ENCODE measurements at places on chromosomes 13 and 19. TPM values are rescaled to one million over a fixed set of nuclear protein-coding genes. Genes with fewer than 3 reads are reported as not detected.

GRCh38 chr19:37218592-37218935 lies 550 bp downstream of the ZNF383 start:
- no peak for DNase-seq
- H3K36me3 ChIP-seq = no peaks in the 10 kb centered on the region
- no peaks in the 10 kb centered on the region for H3K27me3 ChIP-seq
- H3K4me3 ChIP-seq = peak overlapping the region; percentile 88
- peak overlapping the region; percentile 92 for H3K27ac ChIP-seq

PPP5C gene
- total RNA-seq = 120 TPM

PDX1 gene
- 3.7 TPM for total RNA-seq

TNFSF11 gene
- not detected for total RNA-seq

DNA sequence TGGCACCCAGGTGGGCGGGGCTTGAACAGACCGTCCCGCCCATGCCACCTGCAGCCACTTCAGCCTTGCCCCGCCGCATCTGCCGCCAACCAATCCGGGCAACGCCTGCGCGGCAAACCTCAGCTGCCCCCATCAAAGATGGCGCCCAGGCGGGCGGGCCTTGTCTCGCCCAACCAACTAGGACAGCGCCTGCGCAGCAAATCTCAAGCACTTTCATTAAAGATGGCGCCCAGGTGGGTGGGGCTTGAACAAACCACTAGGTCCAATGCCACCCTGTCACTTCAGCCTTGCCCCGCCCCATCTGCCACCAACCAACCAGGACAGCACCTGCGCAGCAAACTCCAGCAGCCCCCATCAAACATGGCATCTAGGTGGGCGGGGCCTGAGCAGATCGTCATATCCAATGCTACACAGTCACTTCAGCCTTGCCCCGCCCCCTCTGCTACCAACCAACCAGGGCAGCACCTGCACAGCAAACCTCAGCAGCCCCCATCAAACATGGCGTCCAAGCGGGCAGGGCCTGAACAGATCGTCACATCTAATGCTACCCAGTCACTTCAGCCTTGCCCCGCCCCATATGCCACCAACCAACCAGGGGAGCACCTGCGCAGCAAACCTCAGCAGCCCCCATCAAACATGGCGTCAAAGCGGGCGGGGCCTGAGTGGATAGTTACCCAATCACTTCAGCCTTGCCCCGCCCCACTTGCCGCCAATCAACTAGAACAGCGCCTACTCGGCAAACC lies 1.4 kb downstream of the PEG3 start:
- no peaks in the 10 kb centered on the region for H3K27me3 ChIP-seq
- no peak overlapping the region for H3K4me3 ChIP-seq
- H3K4me1 ChIP-seq = no peaks in the 10 kb centered on the region
- H3K36me3 ChIP-seq = no peaks in the 10 kb centered on the region

ANKRD10 gene
- 123 TPM for total RNA-seq

- no peaks in the 10 kb centered on the region for H3K27me3 ChIP-seq
- no peak overlapping the region for H3K4me3 ChIP-seq
- no peaks in the 10 kb centered on the region for H3K36me3 ChIP-seq
- no peak overlapping the region for H3K27ac ChIP-seq
- no peaks in the 10 kb centered on the region for H3K4me1 ChIP-seq
These were observed 34.9 kb upstream of the TPM4 start for GRCh38 chr19:16041299-16041990.

DNA sequence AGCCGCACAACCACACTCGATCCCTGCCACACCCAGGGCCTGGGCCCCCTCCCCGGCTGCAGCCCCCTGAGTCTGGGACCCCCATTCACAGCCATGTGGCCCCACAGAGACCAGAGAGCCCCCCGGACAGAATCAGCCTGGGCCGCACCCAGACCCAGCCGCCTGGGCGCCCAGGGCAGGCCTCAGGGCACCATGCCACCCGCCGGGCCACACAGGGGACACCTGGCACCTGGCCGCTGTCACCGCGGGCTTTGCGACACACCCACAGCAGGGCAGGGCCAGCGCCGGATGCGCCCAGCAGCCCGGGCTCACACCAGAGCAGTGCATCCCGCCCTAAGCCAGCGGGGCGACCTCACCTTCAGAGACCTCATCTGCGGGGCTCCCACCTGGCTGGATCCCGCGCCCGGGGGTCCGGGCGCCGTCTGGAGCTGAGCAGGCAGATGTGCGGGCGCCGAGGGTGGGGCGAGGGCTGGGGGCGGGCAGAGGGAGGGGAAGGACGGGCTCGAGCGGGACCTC lies 443 bp downstream of the TBXA2R start:
- no peak overlapping the region for H3K4me3 ChIP-seq
- H3K27ac ChIP-seq = no peak overlapping the region
- H3K36me3 ChIP-seq = no peaks in the 10 kb centered on the region
- no peak for DNase-seq

DNA sequence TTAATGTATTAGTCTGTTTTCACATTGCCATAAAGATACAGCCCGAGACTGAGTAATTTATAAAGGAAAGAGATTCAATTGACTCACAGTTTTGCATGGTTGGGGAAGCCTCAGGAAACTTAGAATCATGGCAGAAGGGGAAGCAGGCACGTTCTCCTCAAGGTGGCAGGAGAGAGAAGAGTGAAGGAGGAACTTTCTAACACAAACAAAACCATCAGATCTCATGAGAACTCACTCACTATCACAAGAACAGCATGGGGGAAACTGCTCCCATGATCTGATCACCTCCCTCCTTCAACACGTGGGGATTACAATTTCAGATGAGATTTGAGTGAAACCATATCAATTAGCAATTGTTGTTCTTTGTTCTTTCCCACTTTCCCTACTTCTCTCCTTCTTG lies 689.0 kb upstream of the SLITRK1 start:
- H3K4me1 ChIP-seq = no peaks in the 10 kb centered on the region
- no peaks in the 10 kb centered on the region for H3K27me3 ChIP-seq
- H3K4me3 ChIP-seq = no peak overlapping the region
- no peaks in the 10 kb centered on the region for H3K36me3 ChIP-seq
- no peak overlapping the region for H3K27ac ChIP-seq

DNA sequence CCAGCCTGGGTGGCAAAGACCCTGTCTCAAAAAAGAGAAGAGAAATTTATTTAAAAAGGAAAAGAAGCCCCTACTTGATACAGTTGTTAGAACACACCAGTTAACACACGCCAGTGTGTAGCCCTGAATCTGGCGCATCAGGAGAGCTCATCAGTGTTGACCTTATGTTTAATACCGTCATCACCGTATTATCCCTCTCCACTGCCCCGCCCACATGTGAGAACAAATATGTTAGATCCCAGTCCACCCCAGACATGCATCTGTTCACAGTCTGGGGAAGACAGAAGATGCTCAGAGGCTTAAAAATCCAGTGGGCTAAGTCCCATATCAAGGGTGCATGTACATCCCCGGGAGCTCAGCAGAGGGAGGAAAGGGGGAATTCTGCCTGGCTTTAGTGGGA lies 155.2 kb downstream of the DPF1 start:
- H3K27me3 ChIP-seq = no peaks in the 10 kb centered on the region
- H3K36me3 ChIP-seq = peaks cover 2% of the 10 kb centered on the region
- no peak for DNase-seq
- no peaks in the 10 kb centered on the region for H3K4me1 ChIP-seq
- H3K27ac ChIP-seq = peak overlapping the region; percentile 64

- no peak within 1 kb of the TSS for H3K4me3 ChIP-seq
- H3K27me3 ChIP-seq = no peaks in the 10 kb centered on the region
- no peaks in the 10 kb centered on the region for H3K36me3 ChIP-seq
- no peaks in the 10 kb centered on the region for H3K4me1 ChIP-seq
- no peak within 1 kb of the TSS for H3K27ac ChIP-seq
These were observed at the start of gene CYP4F12 for GRCh38 chr19:15672580-15673175. CYP4F12 (plus strand) TSS chr19:15673087; CDS start chr19:15673530, 443 bp downstream.

- H3K4me1 ChIP-seq = peaks cover 20% of the 10 kb centered on the region
- no peaks in the 10 kb centered on the region for H3K36me3 ChIP-seq
- no peak overlapping the region for H3K27ac ChIP-seq
- DNase-seq = no peak
- no peak overlapping the region for H3K4me3 ChIP-seq
These were observed 83.9 kb upstream of the IRS2 start for GRCh38 chr13:109870274-109870673.

- no peak overlapping the region for H3K27ac ChIP-seq
- no peaks in the 10 kb centered on the region for H3K27me3 ChIP-seq
- DNase-seq = no peak
- no peaks in the 10 kb centered on the region for H3K36me3 ChIP-seq
These were observed 8.6 kb upstream of the NAPA start for GRCh38 chr19:47523473-47523872.

DNA sequence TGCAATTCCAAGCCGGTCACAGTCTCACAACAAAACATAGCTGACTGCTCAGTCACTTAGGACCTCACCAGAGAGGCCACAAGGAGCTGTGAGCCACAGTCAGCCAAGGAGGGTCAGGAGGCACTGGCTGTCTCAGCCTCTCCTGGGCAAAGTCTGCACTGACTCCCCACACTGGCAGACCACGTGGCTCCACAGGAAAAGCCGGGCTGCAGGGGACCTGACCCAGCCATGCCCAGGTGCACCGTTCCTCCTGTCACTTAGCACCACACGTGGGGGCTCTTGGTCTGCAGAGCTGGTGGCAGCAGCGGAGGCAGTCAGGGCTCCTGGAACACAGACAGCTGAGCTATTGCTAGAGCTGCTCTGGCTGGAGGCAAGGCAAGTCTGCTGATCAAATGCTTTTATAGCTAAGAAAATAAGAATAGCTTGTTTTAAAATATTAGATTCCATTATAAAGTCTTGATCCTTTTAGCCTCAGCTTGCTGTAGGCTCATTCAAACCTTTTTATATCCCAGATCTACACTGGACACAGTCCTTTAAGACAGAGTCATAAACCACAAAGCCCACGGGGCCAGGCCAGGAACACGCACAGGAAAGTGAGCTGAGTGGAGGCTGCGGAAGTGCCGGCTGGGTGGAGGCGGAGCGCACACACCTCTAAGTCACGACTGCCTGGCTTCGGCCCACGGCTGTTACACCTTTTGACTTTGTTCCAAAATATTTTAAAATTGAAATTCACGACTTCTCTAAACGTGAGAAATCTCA lies 744.1 kb downstream of the UQCRFS1 start:
- DNase-seq = no peak
- H3K36me3 ChIP-seq = no peaks in the 10 kb centered on the region
- no peak overlapping the region for H3K27ac ChIP-seq
- H3K27me3 ChIP-seq = no peaks in the 10 kb centered on the region
- H3K4me3 ChIP-seq = no peak overlapping the region
- H3K4me1 ChIP-seq = no peaks in the 10 kb centered on the region

GRCh38 chr19:58561373-58562121 lies 3.1 kb upstream of the UBE2M start:
- peak overlapping the region; percentile 53 for H3K4me3 ChIP-seq
- no peaks in the 10 kb centered on the region for H3K36me3 ChIP-seq
- H3K27me3 ChIP-seq = no peaks in the 10 kb centered on the region
- H3K27ac ChIP-seq = peak overlapping the region; percentile 58
- peaks cover 8% of the 10 kb centered on the region for H3K4me1 ChIP-seq

DNA sequence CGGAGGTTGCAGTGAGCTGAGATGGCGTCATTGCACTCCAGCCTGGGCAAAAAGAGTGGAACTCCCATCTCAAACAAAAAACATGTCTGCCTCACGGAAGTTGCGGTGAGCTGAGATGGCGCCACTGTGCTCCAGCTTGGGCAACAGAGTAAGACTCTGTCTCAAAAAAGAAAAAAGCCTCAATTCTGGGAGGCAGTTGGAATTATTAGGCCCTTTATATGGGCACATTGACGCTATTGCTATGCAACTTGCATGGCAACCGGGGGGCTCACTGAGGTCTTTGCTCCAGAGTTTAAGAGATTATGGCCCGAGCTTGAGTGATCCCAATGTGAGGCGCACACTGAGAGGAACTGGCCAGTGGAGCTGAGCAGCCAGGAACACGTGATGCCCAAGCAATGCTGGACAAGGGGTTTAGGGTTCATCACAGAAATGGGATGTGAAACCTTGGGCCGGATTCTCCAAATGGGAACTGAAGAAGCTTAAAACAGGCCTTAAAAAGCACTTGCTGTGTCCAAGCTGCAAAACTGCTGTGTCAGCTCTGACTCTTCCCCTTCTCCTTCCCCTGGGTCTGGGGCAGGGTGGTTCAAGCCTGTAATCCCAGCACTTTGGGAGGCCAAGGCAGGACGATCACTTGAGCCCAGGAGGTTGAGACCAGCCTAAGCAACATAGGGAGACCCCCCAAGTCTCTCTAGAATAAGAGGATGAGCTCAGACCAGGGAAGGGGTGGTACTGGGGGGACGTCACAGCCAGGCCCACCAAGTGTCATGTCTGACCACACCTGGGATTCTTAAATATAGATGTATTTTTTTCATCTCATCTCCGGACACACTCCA lies 2.5 kb downstream of the FTL start:
- peak; percentile 63 for DNase-seq
- H3K36me3 ChIP-seq = peaks cover 13% of the 10 kb centered on the region
- peaks cover 13% of the 10 kb centered on the region for H3K4me1 ChIP-seq
- no peaks in the 10 kb centered on the region for H3K27me3 ChIP-seq
- H3K4me3 ChIP-seq = no peak overlapping the region

- no peaks in the 10 kb centered on the region for H3K4me1 ChIP-seq
- no peaks in the 10 kb centered on the region for H3K27me3 ChIP-seq
- DNase-seq = no peak
- no peaks in the 10 kb centered on the region for H3K36me3 ChIP-seq
- H3K27ac ChIP-seq = no peak overlapping the region
These were observed 6.6 kb downstream of the PODNL1 start for GRCh38 chr19:13931391-13932148.

DNA sequence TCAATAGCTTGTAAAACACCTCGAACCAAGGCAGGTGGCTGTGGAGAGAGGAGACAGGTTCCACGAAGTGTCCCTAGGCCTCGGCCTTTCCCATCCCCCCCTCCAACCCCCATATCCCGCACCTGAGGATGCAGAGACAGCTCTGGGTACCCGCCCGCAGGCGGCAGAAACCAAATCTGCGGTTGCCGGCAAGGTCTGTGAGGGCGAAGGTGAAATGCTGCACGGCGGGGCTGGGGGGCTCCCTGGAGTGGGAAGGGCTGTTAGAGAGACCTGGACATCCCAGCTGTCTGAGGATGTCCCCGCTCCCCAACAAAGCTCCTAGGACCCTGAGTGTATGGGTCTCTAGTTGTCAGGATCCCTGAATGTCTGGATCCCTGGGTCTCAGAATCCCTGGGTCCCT lies 2.8 kb downstream of the DENND1C start:
- H3K4me3 ChIP-seq = no peak overlapping the region
- H3K4me1 ChIP-seq = peaks cover 9% of the 10 kb centered on the region
- no peaks in the 10 kb centered on the region for H3K27me3 ChIP-seq
- H3K36me3 ChIP-seq = no peaks in the 10 kb centered on the region
- no peak overlapping the region for H3K27ac ChIP-seq

DNA sequence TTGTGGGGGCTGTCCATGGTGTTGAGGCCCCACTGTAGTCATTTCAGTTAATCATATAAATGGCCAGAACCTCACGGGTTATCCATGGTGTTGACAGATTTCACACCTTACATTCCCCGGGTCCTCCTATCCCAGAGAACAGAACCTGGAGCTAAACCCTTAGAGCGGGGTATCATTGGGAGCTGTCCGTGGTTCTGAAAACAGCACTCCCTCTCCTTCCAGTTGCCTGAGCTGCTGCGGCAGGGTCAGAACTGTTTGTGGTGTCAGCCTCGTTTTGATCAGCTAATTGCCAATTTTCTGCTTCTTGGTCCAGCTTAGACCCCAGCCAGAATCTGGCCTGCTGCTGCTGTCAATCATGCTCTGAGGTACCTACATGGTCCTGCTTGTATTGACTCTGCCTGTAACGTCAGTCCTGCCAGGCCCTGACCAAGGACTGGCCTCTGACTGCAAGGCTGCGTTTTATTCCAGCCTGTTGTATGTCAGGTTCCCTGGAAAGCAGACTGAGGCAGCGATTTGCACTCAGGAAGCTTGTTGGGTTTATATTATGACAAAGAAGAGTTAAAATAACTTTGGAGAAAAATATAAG lies 55.8 kb upstream of the KCTD15 start:
- H3K27ac ChIP-seq = no peak overlapping the region
- H3K36me3 ChIP-seq = no peaks in the 10 kb centered on the region
- H3K4me1 ChIP-seq = no peaks in the 10 kb centered on the region

CPAMD8 gene
- total RNA-seq = 1.3 TPM

Measured in Caco-2 (cell line).